ENCODE measurements at places on chromosomes 1 and 21. TPM values are rescaled to one million over a fixed set of nuclear protein-coding genes. Genes with fewer than 3 reads are reported as not detected.

The TNFAIP8L2 gene
- not detected for total RNA-seq

The FCRL6 gene
- not detected for total RNA-seq

The WNT9A gene
- total RNA-seq = 0.66 TPM

The TPTE gene
- 1.1 TPM for total RNA-seq

The GJA8 gene
- not detected for total RNA-seq

The C1orf74 gene
- total RNA-seq = 4.4 TPM
